IPS-NIHi11 (cell line): ENCODE measurements at places on chromosomes 16 and 17.
A peak's percentile ranks its signal among the peaks of the same experiment; 100 is the strongest.

GRCh38 chr16:4138713-4139112 is 22.5 kb upstream of the ADCY9 start:
- DNase-seq = no peak

DNA sequence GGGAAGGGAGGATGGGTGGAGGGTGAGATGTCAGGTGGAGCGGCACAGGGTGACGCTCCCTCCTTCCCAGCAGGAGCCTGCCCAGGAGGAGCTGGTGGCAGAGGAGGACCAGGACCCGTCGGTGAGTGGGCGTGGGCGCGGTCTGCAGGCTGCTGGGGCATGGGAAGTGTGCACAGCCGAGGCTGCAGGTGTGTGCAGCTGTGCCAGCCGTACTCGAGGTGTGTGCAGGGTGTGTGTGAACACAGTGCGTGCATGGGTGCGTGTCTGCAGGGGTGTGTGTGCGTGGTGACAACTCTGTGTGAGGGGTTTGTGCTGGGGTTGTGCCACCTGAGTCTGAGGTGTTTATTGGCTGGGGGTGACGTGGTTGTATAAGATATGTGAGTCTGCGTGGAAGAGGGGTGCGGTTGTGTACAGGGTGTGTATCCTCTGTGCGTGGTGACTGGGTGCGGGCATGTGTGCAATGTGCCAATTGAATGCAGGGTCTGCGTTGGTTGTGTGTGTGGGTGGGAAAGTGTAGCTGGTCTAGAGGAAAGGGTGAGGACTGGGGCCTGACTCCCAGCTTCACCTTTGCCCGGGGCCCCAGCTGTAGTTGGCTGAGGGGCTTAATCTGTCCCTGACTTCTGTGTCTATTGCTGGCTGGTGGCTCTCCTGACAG is 670 bp downstream of the TNFSF12 start:
- peak; percentile 45 for DNase-seq

GRCh38 chr17:59165933-59166342 is 10.4 kb downstream of the PRR11 start:
- DNase-seq = peak; percentile 57

DNA sequence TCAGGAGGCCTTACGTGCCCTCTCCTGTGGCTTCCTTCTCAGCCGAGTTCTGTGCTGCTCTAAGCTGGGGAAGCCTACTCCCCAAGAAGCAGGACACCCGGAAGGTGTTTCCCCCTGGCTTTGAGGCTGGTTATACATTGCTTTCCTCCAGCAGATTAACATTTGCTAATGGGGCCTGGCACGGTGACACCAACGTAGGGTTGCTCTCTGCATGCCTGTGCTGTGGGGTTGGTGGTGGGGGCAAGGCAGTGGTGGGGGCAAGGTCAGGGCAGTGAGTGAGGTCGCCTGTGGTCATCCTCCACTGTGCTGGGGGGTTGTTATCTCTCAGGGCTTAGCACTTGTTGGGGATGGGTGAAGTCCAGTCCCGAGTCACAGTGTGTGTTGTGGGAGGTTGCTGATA is 4.2 kb downstream of the USP6 start:
- DNase-seq = no peak

DNA sequence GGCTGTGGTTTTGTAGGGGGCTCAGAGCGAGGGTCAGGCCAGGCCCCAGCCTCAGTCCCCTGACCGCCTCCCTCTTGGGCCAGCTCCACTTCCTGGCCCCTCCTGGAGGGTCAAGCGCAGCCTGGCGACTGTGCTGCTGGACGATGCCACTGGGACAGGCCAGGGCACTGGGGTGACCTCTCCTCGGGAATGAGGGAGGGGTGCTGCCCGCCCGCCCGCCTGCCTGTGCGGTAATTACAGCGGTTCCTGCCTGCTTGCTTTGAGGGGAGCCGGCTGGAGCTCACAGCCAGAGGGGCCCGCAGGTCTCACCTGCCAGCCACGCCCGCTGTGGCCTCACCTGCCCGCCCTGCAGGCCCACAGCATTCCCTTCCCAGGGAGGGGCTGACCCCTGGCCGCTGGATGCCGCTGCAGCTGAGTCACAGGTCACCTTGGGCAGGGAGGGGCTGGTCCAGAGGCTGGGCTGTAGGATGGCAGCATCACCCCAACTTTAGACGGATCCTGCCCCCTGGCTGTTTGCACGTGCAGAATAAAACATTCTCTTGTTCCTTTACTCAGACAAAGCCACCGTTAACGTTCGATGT is 76.7 kb upstream of the CBX4 start:
- peak; percentile 84 for DNase-seq

GRCh38 chr17:66715745-66716156 is 119.2 kb upstream of the CACNG5 start:
- DNase-seq = peak; percentile 72

GRCh38 chr17:7880076-7880868 is 8.3 kb upstream of the CHD3 start:
- no peak for DNase-seq

DNA sequence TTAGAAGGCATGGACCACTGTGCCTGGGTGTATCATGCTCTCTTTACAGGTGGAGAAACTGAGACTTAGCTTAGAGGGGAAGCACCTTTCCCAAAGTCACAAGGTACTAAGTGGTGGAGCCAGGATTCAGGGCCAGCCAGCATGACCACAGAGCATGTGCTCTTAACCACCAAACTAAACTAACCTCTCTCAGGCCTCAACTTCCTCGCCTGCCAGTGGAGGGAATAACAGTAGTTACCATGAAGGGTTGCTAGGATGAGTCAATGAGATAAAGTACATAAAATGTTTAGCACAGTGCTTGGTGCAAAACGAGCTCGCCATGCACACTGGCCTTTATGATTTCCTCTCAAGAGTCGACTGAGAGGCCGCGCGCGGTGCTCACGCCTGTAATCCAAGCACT is 6.4 kb upstream of the MYO1C start:
- DNase-seq = no peak
